ENCODE measurements at places on chromosomes 5 and 9.

DNA sequence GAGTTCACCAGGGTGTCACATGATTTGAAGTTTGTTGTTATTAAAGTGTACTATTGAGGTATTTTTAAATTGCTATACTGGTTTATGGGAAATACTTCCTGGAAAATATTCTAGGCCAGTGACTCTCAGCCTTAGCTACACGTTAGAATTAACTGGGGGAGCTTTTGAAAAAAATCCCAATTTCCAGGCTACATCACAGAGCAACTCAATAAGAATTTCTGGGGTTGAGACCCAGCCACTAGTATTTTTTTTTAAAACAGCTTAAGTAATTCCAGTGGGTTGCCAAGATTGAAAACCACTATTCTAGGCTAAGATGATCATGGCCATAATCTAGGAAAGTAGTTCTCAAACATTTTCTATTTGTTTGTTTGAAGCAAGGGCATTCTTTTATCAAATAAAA lies 142.9 kb upstream of the GRIA1 start:
- DNase-seq, result no peak

DNA sequence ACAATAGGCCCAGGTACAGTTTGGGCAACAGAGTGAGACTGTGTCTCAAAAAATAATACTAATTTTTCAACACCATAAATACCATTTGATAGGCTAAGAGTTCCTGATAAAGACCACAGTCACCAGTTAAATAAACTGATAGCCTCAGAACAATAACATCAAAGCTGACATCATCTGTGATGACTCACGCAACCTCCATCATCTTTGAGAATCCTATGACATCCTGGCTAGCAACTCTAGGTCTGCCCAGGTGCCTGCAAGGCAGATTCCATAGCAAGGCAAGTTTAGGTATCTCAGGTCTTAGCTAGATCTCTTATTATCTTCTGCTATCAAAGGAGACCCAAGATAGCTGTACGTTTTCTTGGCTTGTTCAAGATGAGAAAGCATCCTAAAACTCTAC lies 30.5 kb upstream of the UBAP2 start:
- DNase-seq, result no peak

DNA sequence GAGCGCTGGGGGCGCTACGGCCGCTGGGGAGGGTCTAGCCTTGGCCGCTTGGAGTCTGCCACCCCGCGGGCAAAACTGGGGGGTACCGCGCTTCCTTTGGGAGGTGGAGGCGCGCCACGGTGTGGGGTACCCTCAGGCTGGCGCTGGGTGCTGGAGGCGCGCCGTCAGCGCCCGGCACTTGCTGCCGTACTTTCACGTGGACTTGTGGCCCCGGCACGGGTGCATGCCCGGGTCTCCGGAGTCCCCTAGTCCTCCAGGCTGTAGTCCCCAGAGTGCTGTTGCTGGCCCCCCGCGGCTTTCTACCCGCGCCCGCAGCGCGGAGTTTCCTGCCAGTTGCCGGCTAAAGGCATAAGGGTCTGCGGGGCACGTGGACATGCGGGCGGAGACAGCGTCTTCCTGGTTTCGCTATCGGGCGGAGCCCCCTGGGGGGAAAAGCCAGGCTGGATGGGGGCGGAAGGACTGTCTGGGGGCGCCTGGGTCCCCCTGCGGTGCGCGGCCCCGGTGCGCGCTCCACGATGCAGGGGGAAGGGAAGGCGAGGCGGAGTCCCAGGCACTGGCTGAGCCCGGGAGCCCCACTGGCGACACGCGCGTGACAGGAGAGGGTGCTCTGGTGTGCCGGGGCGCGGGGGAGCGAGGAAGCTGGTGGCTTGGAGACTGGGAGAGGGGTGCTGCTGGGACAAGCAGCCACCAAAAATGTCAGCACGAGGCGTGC lies 666 bp downstream of the PPARGC1B start:
- DNase-seq, result no peak

GRCh38 chr5:117657541-117657940 lies 1082.9 kb upstream of the SEMA6A start:
- no peak for DNase-seq

DNA sequence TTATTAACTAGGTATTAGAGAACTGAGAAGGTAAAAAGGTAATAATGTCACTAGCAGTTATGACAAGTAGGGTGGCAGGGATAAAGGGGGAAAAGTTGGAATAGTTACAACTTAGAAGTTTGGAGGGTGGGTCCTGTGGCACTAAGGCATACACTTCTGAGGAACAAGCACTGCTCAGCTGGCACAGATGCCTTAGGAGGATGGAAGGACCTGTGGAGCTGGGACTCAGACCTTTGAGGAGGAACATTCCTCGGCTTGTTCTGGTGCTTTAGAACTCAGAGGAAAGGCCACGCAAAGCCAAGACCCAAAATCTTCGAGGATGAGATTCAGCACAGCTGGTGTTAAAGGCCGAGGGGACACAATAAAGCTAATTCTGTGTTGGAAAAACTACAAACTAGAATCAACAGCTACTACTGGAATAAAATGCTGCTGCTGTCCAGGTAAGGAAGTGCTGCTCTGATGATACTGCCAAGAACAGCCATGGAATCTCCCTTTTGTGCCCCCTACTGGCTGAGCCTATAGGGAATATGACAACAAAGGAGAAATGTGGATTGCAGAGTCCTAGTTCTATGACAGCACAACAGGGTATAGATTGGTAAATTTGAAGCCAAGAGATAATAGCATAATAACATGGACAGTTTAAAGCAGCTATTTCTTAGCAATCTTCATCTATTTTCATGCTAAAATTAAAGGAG lies 126.7 kb downstream of the SLC25A46 start:
- no peak for DNase-seq

Data from esophagus squamous epithelium (tissue), 5 donors.